IPS-NIHi11 (cell line): ENCODE measurements at places on chromosomes 7 and 10.

DNA sequence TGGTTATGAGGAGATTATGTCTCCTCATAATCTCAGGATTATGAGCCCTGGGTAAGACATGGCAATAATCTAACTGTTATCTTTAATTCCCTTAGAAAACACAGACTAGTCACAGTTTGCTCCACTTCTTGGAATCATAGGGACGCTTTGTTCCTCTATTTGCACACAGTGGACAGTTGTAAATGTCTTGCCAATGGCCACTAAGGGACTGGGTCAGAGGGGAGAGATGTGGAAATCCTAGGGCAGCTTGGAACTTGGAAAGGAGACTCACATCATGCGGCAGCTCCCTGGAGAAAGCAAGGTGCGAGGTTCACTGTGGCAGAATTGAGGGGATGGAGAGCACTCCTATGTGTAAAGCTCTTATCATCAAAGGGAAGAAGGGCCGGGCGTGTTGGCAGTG is 266.1 kb downstream of the PRPF18 start:
- no peak for DNase-seq

- no peak for DNase-seq
Measured at GRCh38 chr7:2530071-2530987, 10.8 kb downstream of the LFNG start.

DNA sequence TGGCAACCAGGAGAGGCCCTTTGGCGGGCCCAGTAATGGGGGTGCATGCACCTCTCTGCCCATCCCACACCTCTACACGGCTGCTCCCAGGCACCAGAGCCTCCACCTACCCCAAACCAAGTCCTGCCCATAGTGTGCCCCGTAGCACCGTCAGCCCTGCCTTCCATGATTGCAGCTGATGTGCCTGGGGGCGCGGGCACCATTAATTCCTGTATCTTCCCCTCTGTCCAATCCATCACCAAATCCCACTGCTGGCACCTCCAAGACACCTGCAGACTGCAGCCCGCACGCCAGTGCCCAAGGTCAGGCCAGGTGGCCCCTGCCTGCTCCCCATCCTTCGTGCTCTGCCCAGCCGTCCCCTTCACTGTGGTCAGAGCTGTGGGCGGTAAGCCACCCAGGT is 533.0 kb downstream of the PTPRN2 start:
- DNase-seq, result no peak

DNA sequence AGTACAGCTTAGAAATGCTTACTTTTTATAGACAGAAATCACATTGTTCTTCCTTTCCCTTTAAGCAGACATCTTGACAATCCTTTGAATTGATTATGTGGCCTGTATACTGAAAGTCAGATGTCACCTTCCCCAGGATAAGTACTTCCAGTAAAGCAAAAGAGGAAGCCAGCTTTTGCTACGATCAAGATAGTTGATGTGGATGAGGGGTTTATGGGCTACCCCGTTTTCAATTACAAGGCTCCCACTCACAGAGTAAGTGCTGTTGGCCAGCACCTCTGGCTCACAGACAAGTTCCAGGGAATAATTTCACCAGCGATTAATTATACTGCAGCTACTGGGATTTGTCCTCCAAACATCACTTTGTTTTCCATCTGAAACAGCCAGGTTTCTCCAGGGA is 95.1 kb upstream of the SAMD8 start:
- no peak for DNase-seq

DNA sequence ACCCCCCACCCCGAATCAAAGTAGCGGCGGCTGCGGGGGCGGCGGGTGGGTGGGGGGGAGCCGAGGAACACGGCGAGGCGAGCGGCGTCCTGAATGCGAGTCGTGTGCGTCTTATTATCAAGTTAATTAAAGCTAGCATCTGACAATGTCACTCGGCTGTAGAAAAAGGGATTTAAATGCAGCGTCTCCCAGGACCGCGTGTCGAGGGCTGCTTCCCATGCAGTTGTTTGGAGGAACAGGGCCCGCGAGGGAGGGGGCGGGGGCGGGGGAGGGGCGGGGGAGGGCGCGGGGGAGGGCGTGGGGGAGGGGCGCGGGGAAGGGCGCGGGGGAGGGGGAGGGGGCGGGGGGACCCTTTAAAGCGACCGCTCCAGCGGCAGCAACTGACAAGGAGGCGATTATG is 2.7 kb upstream of the UNCX start:
- no peak for DNase-seq
